ENCODE measurements at places on chromosomes 12 and 14. TPM values are rescaled to one million over a fixed set of nuclear protein-coding genes. Genes with fewer than 3 reads are reported as not detected.

The CMKLR1 gene
- total RNA-seq, result not detected

The KICS2 gene
- total RNA-seq, result 10.0 TPM

The LGR5 gene
- total RNA-seq, result not detected

The IKBIP gene
- 13.1 TPM for total RNA-seq

The CLEC4A gene
- total RNA-seq, result not detected

The RASSF8 gene
- total RNA-seq, result 85.9 TPM

The CTSG gene
- total RNA-seq, result not detected

The OR6C1 gene
- not detected for total RNA-seq

The ADAMTS20 gene
- total RNA-seq, result not detected

The TUNAR gene
- total RNA-seq, result not detected

The FGD4 gene
- total RNA-seq, result 25.9 TPM

The PLEK2 gene
- 0.67 TPM for total RNA-seq

The PROX2 gene
- total RNA-seq, result not detected

The NAV3 gene
- 35.4 TPM for total RNA-seq

The CNTN1 gene
- 12.4 TPM for total RNA-seq

The FGF23 gene
- not detected for total RNA-seq

The CATSPERB gene
- not detected for total RNA-seq

The CCDC38 gene
- total RNA-seq, result 0.15 TPM

The LMNTD1 gene
- under 0.01 TPM for total RNA-seq

The CELA1 gene
- not detected for total RNA-seq

The CACNA1C gene
- total RNA-seq, result not detected

The CNOT2 gene
- 127 TPM for total RNA-seq

The TGM1 gene
- not detected for total RNA-seq

The CIPC gene
- total RNA-seq, result 39.6 TPM

The SERPINA1 gene
- 0.73 TPM for total RNA-seq

The FAM181A gene
- total RNA-seq, result not detected

The FAIM2 gene
- total RNA-seq, result 0.36 TPM

The CCDC196 gene
- total RNA-seq, result not detected

The SLC4A8 gene
- total RNA-seq, result 0.33 TPM

The TSPAN19 gene
- 0.73 TPM for total RNA-seq

The POU6F1 gene
- total RNA-seq, result 1.3 TPM

The NCAPD2 gene
- total RNA-seq, result 29.1 TPM

The FAM161B gene
- 2.9 TPM for total RNA-seq

The ITGB7 gene
- total RNA-seq, result 5.8 TPM

The TRIM9 gene
- total RNA-seq, result 4.7 TPM

The TSPAN11 gene
- total RNA-seq, result 1.1 TPM

The CD4 gene
- total RNA-seq, result 1.1 TPM

Measured in melanocyte of skin (primary cell).